ENCODE measurements at places on chromosomes 4 and X.
A peak's percentile ranks its signal among the peaks of the same experiment; 100 is the strongest.

- DNase-seq = no peak
These were observed 29.1 kb upstream of the ADH1C start for GRCh38 chr4:99381588-99382175.

DNA sequence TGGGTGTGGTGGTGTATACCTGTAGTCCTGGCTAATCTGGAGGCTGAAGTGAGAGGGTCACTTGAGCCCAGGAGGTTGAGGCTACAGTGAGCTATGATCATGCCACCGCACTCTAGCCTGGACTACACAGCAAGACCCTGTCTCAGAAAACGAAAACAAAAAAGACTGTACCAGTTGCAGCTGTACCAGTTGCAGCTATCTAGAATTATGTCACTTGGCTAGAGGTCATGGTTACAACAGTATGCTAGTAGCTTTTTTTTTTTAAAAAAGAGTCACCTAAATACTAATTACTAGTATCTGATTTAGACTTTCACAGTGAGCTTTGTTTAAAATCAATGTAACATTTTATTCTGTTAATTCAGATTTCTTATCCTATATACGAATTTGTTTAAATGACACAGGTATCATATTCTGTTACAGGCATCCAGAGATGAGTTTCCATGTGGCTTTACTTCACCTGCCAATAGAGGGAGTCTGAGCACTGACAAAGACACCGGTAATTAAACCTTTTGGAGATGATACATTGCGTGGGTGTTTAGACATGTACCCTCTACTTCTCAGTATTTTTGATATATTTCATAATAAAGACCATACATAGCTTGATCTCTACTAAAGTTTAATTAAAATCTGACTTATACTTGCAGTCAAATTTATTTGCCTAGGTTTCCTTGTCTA is 100.2 kb upstream of the IL13RA1 start:
- peak; percentile 29 for DNase-seq

DNA sequence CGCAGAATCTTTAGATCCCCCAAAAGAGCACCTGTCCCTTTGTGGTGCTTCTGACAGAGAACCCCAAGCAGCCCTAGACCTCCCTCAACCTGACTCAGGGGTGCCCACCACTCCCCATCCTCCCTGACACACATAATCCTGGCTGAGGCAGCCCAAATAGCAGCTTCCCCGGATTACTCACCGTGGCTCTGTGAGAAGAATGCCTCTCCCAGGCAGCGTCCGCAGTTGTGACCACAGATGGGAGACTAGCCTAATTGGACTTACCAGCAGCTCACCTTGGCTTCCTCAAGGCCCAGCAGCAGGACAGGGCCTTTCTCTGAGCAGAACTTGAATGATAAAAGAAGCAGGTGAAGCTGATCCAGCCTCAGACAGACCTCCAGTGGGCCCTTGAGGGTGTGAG is 10.3 kb upstream of the ODAPH start:
- DNase-seq = no peak

GRCh38 chr4:41722181-41722580 is 26.3 kb downstream of the PHOX2B start:
- no peak for DNase-seq

- no peak for DNase-seq
These were observed 118.8 kb downstream of the PDLIM5 start for GRCh38 chr4:94570558-94570957.

DNA sequence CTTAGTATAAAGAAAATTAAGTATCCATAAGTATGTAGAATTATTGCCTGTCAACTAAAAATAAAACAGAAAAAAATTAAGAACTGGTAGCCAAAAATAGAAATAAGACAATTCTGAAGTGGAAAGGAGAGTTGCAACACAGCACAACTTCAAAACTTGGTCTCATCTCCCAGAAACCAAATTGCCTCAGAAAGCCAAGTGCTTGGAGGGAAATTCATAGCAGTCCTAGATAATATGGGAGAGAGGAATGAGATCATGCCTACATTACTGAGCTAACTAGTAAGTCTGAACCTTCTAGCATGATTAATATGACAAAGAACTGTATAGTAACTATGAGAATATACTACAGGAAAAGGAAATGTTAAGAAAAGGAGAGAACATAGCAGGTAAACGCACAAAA is 256.5 kb downstream of the LDB2 start:
- DNase-seq = no peak
